Astrocyte (in vitro differentiated cells and primary cell): ENCODE measurements at places on chromosomes 16 and 17. TPM values are rescaled to one million over a fixed set of nuclear protein-coding genes. Genes with fewer than 3 reads are reported as not detected.

The CPHXL2 gene
- not detected in 2 replicates for total RNA-seq

The KRTAP3-2 gene
- not detected in 2 replicates for total RNA-seq

The HID1 gene
- total RNA-seq = 2.5 and 2.6 TPM in 2 replicates

The EPN3 gene
- total RNA-seq = 0.24 and 1.7 TPM in 2 replicates

The LPO gene
- not detected in 2 replicates for total RNA-seq

The RAB37 gene
- total RNA-seq = 0.77 TPM in 1 of 2 replicates, not detected in the other

The KRTAP9-4 gene
- not detected in 2 replicates for total RNA-seq

The PDF gene
- total RNA-seq = 14.9 and 15.0 TPM in 2 replicates

The TMEM208 gene
- 47.5 and 51.6 TPM in 2 replicates for total RNA-seq

The ERN2 gene
- total RNA-seq = not detected in 2 replicates

The IL4R gene
- total RNA-seq = 17.5 and 17.6 TPM in 2 replicates

The ECI1 gene
- total RNA-seq = 53.4 and 56.4 TPM in 2 replicates

The HBA2 gene
- 1.4 TPM in 1 of 2 replicates, not detected in the other for total RNA-seq

The FBXW10B gene
- total RNA-seq = 2.4 and 3.9 TPM in 2 replicates

The FOXL1 gene
- total RNA-seq = 6.1 and 8.1 TPM in 2 replicates

The OR3A2 gene
- total RNA-seq = not detected in 2 replicates

The ARRB2 gene
- total RNA-seq = 6.3 and 10.3 TPM in 2 replicates

The ALOX15 gene
- total RNA-seq = 0.07 TPM in 1 of 2 replicates, not detected in the other

The TBC1D3K gene
- not detected in 2 replicates for total RNA-seq

The DHRS7C gene
- total RNA-seq = not detected in 2 replicates
